Activated CD8-positive, alpha-beta memory T cell treated with anti-CD3 and anti-CD28 coated beads for 1 hour (primary cell): ENCODE measurements at places on chromosomes 2 and 18.

DNA sequence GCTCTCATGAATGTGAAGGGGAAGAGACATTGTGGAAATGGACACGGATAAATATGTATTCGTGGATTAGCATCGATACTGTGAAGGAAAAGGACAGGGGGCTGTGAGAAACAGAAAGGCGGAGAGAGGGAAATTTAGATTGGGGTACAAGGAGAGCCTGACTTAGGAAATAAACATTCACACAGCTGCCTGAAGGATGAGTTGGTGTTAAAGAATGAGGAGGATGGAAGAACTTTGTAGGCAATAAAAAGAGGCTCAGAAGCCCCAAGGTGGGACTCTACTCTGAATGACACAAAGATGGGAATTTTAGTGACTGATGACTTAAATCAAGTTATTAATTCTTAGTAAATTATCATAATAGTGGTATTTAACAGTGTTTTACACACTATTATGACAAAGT, 10.1 kb downstream of the MYO1B start:
- DNase-seq, result no peak

DNA sequence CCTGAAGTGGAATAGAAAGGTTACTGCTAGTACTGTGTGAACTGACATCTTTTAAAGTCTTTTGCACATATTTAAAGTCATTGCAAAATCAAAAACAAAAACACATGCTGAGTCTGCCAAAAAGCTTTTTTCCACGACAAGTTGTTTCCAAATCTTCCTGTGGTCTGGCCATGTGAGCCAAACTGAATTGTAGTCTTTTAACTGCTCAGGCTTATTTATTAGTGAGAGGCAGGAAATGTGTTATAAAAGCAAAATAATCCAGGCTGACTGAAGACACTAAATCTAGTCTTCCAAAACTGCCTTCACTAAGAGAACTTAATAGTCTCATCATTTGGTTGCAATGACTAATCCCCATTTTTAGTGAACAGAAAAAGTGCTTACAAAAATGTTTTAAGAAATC, 2.3 kb downstream of the KRCC1 start:
- DNase-seq, result no peak

DNA sequence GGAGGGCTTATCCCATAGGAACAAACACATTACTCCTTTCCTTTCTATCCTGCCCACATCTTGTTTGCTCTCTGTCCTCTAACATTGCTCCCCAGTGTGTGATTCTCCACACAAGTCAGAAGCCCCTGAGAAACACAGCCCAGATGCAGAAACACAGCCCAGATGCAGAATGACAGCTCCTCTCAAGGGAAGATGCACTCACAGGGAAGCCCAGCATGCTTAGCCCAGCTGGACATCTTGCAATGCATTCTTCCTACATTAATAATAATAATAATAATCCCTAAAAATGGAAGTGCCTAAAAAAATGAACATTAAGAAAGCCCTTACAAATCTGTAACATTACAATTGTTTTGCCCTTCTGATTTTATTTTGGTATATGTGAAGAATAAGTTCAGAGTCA, 172.1 kb downstream of the CBLN2 start:
- DNase-seq, result no peak

DNA sequence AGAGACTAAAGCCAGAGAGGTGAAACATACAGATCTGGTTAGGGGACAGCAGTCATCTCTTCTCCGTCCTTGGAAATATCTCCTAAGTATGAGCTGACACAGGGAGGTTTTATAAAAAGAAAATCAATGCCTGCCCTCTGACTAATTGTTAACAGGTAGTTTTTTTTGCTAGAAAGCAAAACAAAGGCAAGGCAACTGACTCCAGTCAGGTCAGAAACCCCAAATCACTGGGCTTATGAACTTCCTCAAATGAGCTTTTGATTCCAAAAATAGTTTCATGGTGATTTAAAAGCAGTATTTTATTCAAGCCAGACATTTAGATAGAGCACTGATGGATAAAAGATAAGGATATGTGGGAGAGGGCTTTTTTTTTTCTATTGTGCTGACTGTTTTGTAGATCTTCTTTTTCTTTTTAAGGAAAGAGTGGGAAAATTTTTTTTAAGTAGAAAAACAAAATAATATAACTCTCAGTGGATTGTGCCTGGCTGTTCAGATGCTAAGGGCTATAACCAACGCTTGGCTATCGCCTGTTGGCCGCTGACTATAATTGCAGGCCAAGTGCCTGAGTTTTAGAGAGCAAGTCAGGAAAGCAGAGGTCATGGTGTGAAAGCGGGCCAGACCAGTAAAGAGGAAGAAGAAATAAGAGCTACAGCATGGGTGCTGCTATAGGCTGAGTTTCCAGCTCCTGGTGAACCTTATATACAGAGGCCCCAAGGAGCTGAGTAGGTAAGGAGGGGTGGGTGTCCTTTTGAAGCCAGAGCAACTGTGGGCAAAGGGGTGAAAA, 44.9 kb downstream of the MRPL35 start:
- no peak for DNase-seq

DNA sequence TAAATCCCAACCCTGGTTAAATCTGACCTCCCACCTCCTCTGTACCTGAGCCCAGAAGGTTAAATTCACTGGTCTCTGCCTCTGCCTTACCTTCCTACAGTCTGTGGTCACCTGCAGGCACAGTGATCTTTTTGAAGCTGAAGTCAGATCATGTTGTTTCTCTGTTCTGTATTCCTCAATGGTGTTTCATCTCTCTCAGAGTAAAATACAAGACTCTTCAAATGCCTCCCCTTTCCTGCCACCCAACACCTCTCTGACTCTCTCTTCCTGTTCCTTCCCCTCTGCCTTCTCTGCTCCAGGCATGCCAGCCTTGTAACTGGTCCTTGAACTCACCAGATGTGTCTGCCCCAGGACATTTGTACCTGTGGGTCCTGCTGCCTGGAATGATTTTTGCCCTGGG, 219.3 kb downstream of the UXS1 start:
- DNase-seq, result no peak

DNA sequence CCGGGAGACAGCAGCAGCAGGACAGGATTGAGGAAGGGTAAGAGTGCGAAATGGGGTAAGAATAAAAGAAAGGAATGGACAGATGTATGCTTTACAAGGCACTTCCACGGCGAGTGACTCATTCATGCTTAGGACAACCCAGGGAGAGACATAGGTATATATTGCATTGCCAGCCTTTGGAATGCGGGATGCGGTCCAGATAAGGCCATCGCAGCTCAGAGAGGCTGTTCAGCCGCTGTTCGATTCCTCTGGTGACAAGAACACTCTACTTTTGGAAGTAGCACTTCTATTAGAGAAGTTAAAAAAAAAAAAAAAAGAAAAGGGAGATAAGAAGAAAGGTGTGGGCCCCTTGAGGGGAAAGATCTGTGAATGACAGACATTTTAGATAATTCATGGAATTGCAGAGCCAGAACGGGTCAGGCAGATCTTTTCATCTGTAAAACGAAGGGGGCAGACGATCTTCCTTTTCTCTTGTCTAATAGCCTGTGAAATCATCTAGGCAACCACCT, 819 bp upstream of the NCOA1 start:
- DNase-seq, result no peak
